Esophagus squamous epithelium (tissue), 5 donors: ENCODE measurements at places on chromosomes 2 and 18. TPM values are rescaled to one million over a fixed set of nuclear protein-coding genes. Genes with fewer than 3 reads are reported as not detected.

CRYBA2 gene
- total RNA-seq: not detected

GAL3ST2 gene
- not detected for total RNA-seq

- no peaks in the 10 kb centered on the region for H3K27me3 ChIP-seq
- DNase-seq: no peak
- no peak overlapping the region for H3K27ac ChIP-seq
- no peak overlapping the region for H3K4me3 ChIP-seq
- no peaks in the 10 kb centered on the region for H3K36me3 ChIP-seq
Measured at GRCh38 chr2:26599387-26599786, 41.8 kb downstream of the CIB4 start.

DNA sequence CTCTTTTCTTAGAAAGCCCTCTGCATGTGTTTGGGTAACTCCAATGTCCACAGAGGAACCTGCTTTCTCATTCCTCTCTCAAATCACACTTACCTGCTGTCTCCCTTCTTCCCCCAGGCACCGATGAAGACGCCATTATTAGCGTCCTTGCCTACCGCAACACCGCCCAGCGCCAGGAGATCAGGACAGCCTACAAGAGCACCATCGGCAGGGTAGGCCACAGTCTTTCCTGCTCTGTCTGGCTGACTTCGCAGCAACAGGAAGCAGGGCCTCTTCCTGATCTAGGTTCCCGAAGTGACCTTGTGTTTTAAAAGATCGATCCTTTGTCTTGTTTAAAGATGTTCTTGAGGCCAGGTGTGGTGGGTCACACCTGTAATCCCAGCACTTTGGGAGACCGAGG is 25.0 kb upstream of the GMCL1 start:
- no peaks in the 10 kb centered on the region for H3K27me3 ChIP-seq
- no peak overlapping the region for H3K27ac ChIP-seq
- no peak overlapping the region for H3K4me3 ChIP-seq
- DNase-seq: no peak
- peaks cover 88% of the 10 kb centered on the region for H3K36me3 ChIP-seq

DNA sequence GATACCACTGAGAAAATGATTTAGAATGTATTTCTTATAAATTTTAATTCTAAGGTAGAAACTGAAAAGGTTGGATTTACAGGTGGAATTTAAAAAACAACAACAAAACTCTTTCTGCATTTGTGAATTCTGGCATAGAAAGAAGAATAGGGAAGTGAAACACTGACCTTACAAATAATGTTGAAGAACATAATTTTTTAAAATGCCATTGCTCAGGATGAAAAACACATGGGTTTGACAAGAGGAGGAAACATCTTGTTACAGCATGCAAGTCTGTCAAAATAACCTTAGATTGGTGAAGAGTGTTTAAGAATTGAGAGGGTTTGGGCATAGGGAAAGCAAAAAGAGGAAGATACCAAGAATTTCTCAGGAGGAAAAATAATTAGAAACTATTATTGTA is 184.3 kb downstream of the UBE2E3 start:
- no peaks in the 10 kb centered on the region for H3K36me3 ChIP-seq
- no peak overlapping the region for H3K27ac ChIP-seq
- H3K27me3 ChIP-seq: no peaks in the 10 kb centered on the region
- no peak overlapping the region for H3K4me3 ChIP-seq

DNA sequence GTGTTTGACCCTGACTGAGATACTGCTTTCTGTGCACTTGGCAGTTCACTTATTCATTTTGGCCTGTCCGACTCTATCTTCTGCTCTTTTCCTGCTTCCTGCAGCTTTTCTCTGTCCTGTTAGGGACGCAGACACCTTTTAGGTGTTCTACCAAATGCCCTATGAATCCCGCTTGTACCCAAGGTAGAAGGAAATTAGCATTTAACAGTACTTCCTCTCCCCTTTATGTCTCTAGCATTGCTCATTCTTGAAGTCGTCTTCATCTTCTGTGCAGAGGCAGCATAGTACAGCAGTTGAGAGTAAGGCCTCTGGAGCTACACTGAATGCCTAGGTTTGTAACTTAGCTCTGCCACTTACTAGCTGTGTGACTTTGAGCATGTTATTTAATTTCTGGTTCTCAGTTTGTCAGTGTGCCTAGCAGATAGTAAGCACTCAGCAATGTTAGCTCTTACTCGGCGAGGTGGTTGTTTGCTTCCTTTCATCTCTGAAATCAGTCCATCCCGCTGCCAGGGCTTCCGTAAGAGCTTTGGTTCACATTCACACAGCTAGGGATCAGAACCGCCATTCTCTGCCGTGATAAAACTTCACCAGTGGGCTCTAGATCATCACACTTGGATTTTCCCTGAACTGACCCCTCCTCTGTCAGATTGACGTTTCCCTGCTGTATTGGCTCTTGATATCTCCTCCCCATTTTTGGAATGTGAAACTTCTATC is 1.4 kb downstream of the CCT7 start:
- DNase-seq: no peak
- peak overlapping the region; percentile 91 for H3K4me3 ChIP-seq
- no peaks in the 10 kb centered on the region for H3K27me3 ChIP-seq
- H3K36me3 ChIP-seq: no peaks in the 10 kb centered on the region
- no peak overlapping the region for H3K27ac ChIP-seq
- peaks cover 12% of the 10 kb centered on the region for H3K4me1 ChIP-seq

- peaks cover 70% of the 10 kb centered on the region for H3K4me1 ChIP-seq
- peak overlapping the region; percentile 51 for H3K4me3 ChIP-seq
- H3K27ac ChIP-seq: peak overlapping the region; percentile 97
Measured at GRCh38 chr2:231614559-231615057, 21.9 kb downstream of the TEX44 start.

DNA sequence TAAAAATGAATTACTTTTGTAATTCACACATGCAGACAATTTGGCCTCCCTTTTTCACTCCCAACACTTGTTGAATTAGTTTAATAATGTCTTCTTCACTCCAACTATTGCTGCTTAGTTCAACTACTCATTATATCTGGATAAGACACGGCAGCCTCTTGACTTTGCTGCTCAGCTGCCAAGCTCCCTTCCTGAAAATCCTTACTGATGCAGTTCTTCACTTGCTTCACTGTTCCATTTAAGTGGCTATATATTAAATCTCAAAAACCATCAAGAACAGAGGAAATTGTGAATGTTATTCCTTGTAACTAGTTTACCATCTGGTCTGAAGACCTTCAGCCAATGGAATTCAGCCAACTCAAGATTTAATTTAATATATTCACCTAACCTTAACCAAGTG is 127.1 kb downstream of the NCOA1 start:
- H3K4me3 ChIP-seq: no peak overlapping the region
- no peak overlapping the region for H3K27ac ChIP-seq
- no peaks in the 10 kb centered on the region for H3K36me3 ChIP-seq
- DNase-seq: no peak
- no peaks in the 10 kb centered on the region for H3K4me1 ChIP-seq

GRCh38 chr2:146615778-146616177 is 1229.1 kb upstream of the ACVR2A start:
- no peak for DNase-seq
- H3K4me3 ChIP-seq: no peak overlapping the region
- no peaks in the 10 kb centered on the region for H3K27me3 ChIP-seq
- H3K36me3 ChIP-seq: no peaks in the 10 kb centered on the region
- no peaks in the 10 kb centered on the region for H3K4me1 ChIP-seq

GRCh38 chr2:14684516-14684915 is 52.0 kb downstream of the LRATD1 start:
- no peak overlapping the region for H3K4me3 ChIP-seq
- no peak for DNase-seq
- H3K36me3 ChIP-seq: no peaks in the 10 kb centered on the region
- H3K4me1 ChIP-seq: no peaks in the 10 kb centered on the region
- no peaks in the 10 kb centered on the region for H3K27me3 ChIP-seq

ZC3H8 gene
- total RNA-seq: 30.2 TPM

GRCh38 chr2:37544591-37545031 is 126.8 kb downstream of the CDC42EP3 start:
- H3K36me3 ChIP-seq: no peaks in the 10 kb centered on the region
- H3K27ac ChIP-seq: no peak overlapping the region
- H3K27me3 ChIP-seq: no peaks in the 10 kb centered on the region
- DNase-seq: no peak

ZNF385B gene
- 3.1 TPM for total RNA-seq
